Kidney epithelial cell (primary cell): ENCODE measurements at places on chromosomes 4 and X.

DNA sequence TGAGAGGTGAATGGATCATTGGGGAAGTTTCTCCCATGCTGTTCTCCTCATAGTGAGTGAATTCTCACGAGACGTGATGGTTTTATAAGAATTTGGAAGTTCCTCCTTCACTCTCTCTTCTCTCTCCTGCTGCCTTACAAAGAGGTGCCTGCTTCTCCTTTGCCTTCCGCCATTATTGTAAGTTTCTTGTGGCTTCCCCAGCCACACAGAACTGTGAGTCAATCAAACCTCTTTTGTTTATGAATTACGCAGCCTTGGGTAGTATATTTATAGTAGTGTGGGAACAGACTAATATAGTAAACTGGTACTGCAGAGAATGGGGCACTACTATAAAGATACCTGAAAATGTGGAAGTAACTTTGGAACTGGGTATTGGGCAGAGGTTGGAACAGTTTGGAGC, 7.8 kb upstream of the CTAG2 start:
- no peak for DNase-seq

DNA sequence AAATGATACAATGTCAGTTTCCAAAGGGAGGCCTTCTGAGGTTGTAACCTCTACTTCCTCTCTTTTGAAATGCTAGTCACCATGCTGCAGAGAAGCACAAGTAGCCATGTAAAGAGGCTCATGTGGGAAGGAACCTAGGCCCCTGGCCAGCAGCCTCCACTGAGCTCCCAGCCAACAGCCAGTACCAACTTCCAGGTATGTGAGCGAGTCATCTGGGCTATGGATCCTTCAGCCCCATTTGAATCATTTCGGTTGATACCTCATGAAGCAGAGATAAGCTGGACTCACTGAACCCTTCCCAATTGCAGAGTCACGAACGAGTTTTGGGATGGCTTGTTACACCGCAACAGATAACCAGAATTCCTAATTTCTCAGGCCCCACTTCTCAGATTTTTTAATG, 187.0 kb upstream of the LDB2 start:
- no peak for DNase-seq

DNA sequence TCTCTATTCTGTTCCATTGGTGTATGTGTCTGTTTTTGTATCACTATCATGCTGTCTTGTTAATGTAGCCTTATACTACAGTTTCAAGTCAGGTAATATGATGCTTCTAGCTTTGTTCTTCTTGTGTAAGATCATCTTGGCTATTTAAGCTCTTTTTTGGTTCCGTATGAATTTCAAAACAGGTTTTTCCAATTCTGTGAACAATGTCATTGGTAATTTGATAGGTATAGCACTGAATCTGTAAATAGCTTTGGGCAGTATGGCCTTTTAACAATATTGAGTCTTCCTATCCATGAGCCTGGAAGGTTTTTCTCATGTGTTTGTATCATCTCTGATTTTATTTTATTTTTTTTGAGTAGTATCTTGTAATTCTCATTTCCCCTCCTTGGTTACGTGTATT, 94.3 kb downstream of the ANAPC10 start:
- DNase-seq, result no peak

GRCh38 chrX:7390441-7390840, 242.5 kb upstream of the PUDP start:
- no peak for DNase-seq

- no peak for DNase-seq
These were observed 17.1 kb downstream of the GAB1 start for GRCh38 chr4:143353797-143354196.

DNA sequence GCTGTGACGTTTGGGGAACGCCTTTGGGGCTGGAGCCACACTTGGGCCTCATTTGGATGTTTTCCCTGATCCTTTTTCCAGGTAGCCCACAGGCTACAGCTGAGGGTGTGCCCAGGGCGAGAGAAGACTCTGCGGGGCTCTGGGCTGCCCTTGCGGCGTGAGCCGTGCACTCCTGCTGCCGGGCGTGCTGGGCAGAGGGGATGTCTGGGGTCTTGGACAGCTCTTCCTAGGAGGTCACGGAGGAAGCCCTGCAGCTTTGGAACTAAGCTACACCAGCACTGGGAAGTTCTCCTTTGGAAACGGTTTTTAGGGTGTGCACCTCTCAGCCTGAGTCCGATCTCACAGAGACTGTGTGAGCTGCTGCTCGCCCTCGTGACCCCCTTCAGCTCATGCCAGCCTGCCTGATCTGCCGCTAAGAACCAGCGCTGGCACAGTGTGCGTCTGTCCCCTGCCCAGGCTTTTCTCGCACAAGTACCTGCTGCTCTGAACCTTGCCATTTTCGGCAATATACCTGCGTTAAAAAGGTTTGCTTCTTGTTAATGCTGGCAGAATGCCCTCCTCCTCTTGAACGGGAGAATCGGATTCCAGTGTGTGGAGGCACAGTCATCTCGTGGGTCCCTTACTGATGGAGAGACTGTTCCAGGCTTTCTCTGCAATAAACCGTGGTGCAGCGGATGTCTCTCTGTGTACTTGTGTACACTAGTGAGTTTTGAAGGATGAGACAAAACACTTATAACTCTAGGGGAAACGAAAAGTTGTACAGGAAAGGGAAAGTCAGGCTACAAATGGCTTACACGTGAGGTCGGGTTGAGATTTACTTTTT, 14.3 kb downstream of the MSANTD1 start:
- no peak for DNase-seq

DNA sequence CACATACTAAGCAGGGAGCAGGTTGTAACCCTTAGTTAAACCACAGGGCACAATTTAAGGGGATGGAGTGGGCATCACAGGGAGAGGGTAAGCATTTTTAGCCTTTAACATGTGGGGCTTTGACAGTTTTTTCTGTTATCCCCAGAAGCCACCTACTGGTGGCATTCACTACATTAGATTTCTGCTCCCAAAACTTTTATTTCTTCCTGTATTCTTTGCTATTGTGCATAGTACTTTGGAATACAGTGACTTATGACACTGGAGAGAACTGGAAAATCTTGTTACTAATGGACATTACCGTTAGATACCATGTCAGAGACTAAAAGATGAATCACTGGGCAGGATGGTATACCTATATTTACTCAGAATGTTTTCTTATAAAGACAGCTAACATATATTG, 7.3 kb downstream of the TRIM75 start:
- no peak for DNase-seq

- DNase-seq, result no peak
These were observed 2.3 kb upstream of the XPNPEP2 start for GRCh38 chrX:129736491-129736890.

- DNase-seq, result no peak
These were observed 8.4 kb downstream of the RPL39 start for GRCh38 chrX:119783026-119783425.

DNA sequence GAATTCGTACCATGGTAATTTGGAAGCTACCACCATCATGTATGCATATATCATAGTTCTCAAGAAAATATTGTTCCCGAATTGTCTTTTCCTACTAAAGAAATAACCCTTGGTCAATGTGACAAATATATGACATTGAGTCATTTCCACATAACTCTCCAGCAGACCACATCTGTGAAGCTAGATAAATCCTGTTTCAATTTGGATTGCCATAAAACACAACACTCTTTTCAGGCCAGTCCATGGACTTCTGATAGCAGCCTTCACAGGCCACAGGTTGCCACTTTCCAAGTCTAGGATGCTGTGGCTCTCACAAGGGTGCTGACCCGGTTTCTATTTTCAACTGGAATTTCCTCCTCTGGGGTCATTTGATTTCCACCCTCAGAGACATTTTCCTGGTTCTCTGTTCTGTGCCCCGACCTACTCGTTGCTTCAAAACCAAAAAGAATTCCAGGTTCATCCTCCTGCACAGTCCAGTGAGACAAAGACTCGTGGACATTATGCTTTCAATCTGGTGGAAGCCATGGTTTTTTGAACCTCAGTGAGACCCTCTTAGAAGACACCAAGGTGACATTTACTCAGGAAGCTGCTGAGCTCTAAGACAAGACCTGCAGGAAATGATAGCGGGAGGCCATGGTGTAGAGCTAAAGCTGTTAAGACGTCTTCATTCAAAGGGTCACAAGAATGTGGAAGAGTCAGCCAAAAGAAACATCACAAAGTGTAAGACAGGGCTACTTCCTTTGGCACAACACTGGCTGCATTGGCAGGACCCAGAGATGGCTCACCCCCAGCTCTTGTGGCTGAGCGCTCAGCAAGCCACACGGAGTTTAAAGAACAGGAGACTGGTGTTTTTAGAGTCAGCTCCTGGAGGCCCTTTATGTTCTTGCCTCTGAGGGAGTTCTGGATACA, 119.8 kb downstream of the AMELX start:
- DNase-seq, result no peak

GRCh38 chr4:141580523-141580922, 55.9 kb upstream of the IL15 start:
- DNase-seq, result no peak

DNA sequence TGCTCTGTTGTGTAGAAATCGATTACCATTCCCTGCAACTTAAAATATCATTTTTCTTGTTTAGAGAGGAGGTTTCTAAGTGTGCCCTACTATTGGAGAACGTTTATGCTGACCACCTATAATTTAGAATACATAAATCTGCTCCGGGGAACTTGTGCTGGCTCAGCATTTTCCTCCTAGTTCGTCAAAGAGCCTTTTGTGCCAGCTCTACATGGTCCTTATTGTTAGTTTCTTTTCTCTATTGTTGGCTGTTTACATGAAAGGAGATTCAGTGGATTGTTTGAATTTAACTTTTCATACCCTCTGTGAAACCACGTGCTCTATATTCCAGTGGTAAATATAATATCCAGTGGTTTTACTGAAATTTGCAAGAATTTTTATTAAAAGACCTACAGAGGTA, 53.4 kb upstream of the ATP8A1 start:
- DNase-seq, result no peak

- DNase-seq, result no peak
These were observed 100.9 kb upstream of the TBC1D9 start for GRCh38 chr4:140857111-140857510.

DNA sequence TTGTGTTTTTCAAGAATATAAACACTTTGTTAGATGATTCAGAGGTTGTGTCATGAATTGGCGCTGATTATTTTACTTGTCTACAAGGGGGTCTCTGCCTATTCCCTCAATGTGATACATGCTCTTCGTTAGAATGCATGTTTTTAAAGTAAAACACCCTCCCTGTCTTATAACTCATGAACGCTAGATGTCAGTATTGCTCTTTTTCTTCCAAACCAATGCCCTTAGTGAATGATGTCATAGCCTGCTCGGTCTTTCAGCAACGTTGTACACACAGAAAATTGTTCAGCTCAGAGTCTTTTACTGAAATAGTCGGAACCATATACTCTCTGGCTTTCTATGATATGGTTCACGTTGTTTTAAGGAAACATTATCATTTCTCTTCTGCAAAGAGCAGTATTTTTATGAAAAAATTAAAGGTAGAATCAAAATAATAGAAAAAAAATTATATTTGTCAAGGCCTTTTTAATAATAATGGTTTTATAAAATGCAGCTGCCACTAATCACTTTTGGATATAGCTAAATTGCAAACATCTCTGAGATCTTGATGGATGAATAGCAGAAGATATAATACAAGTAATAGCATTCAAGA, 292.9 kb downstream of the TLL1 start:
- DNase-seq, result peak; percentile 35

- DNase-seq, result no peak
These were observed 169.2 kb upstream of the MAGEB18 start for GRCh38 chrX:25968920-25969319.

GRCh38 chrX:11756354-11757318, 1.4 kb upstream of the MSL3 start:
- DNase-seq, result no peak

- no peak for DNase-seq
These were observed 718 bp downstream of the SPIN3 start for GRCh38 chrX:56994375-56995270.

GRCh38 chr4:54391104-54391503, 162.0 kb downstream of the PDGFRA start:
- no peak for DNase-seq

DNA sequence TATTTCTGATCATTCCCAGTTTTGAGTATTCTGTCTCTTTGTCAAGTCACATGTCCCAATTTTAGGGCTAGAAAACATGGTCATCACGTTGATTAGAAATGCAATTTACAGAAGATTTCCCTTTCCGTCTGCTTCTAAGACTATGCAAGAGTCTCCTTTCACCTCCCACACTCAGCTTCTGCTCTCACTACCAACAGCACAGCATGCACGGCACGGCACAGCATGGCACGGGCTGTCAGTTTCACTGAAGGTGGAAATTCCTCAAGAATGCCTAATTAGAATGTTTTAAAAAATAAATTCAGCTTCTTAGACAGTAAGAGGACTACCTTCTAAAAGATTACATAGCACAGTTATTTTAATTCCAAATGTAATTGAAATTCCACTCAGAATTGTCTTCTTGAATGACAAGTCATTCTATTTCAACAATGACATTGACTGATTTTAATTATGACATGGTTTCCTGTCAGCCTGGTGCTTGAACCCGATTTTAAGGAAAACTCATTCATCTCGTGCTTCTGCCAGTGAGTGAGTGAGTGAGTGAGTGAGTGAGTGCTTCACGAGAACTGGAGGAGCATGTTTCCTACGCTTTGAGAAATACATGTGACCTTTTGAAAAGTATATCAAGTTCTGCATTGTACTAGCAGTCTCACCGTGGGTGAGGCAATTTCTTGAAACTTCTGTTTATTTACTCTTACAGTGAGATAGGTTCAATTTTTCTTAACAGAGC, 124.8 kb upstream of the SORBS2 start:
- no peak for DNase-seq

GRCh38 chr4:139834226-139834662, 168.6 kb downstream of the MGST2 start:
- no peak for DNase-seq

GRCh38 chrX:10471418-10471817, 149.0 kb downstream of the MID1 start:
- no peak for DNase-seq

DNA sequence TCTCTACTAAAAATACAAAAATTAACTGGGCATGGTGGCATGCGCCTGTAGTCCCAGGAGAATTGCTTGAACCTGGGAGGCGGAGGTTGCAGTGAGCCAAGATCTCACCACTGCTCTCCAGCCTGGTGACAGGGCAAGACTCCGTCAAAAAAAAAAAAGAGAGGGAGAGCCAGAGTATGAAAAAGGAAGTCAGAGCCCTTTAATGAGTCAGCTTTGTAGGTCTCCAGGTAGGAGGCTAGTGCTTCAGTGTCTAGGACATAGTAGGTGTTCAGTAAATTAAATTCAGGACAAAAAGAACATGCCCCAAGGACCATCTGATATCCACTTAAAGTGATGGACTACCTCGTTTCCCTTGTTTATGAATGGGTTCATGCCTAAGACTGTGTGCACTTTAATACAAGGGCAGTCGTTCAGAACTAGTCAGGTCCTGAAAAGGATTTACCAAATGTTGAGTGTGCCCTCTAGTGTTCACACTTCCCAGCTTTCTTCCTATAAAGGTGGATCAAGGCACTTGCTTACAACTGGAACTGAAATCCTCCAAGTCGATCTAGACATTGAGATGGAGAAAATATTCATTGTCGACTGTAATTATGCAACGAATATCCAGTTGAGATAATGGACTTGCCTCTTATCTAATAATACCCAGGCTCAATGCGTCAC, 29.0 kb downstream of the F9 start:
- DNase-seq, result peak; percentile 18
